ENCODE measurements at places on chromosomes 2 and 18.

DNA sequence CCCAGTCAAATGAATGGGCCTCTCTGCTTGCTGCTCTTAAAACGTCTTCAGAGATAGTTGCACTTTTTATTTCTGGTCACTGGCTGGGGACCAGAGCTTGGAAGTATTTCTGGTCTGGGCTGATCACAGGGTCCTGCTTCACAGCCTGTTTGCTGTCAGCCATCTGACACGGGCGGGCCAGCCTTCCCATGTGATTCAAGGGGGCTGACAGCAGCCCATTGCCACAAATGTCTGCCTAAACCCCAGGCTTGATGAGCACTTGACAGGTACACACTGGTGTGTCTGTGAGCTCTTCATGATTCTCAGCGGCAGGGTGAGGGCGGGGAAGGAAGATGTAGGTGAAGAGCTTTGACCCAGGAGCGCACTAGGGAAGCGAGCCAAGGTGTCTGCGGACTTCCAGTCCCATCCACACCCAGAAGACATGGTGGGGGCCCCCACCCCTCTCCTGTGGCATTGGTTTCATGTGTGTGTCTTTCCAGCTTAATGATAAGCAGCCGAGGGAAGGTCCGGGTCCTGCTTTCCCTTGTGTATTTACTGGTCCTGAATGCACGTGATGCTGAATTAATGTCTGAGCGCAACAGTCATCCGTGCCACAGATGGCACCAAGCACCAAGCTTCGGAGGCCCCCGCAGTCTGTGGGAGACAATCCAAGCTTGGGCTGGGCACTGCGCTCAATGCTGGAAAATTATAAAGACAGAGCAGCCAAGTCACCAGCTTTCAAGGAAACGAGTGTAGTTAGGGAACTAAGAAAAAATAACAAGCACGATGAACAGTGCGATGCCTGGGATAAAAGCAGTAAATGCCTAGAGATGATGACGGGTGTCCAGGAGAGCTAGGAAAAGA is 73.3 kb downstream of the SH3BP4 start:
- peak; percentile 55 for DNase-seq

DNA sequence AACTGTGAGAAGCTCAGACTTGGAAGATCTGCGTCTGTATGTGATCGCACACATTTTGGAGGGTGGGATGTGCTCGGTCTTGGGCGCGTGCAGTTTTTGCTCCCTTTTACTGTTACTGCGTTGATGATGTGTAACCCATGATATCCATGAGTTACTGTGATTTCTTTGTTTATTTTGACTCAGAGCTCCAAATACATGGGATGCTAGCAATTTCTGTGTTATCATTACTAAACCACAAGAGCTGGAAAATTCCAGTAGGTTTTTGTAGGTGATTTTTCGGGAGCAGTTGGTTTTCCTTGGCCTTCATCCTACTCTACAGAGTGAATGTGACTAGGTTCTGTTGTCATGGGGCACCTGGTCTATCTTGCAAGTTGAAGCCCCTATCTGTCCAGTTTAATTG is 124.2 kb downstream of the AGAP1 start:
- DNase-seq: no peak

DNA sequence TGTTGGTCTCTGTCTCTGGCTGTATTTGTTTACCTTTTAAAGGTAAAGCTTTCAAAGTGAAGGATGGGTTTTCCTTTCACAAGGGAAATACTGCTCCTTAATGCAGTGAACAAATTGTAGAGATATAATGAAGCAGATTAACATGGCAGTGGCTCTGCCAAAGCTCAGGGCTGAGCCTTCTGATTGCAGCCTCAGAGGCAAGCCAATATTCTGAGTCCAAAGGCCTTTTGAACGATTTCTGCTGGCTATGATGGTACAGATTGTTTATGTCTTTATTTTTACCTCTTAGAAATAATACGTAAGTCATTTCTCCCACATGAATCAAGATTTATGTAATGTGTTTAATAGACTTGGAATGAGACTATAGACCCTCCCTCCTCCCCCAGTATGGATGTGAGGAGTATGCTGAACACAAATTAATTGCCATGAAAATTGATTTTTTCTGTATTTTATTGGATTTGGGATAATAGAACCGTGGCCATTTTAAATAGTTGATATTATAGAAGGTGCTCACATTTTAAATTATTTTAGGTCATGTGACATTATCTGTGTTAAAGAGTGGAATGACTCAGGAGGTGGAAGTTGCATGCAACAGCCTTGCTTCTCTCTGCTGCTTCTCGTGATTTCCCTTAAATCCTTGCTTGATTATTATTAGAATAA is 772 bp downstream of the SCN2A start:
- no peak for DNase-seq

DNA sequence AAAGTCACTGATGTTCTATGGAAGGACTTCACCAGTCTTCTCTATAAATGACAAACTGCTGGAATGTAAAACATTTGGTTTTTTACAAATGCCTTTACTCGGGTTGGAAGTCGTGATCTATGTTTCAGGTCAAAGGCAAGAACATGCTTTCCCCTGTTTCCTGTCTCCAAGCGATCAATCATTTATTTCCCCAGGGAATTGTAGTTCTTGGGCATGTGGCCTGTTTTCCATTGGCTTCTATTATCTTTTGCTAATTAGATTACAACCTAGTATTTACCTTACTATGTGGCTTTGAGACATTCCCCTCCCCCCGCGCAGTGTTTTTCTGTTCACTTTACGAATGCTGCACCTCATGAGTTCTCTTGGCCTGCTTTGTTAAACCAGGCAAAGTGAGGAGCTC is 684.2 kb downstream of the EPHA4 start:
- DNase-seq: no peak

- DNase-seq: peak; percentile 79
Measured at GRCh38 chr2:240960309-240960970, 38.0 kb upstream of the SNED1 start.

GRCh38 chr2:235566415-235566814 is 72.6 kb downstream of the AGAP1 start:
- no peak for DNase-seq

DNA sequence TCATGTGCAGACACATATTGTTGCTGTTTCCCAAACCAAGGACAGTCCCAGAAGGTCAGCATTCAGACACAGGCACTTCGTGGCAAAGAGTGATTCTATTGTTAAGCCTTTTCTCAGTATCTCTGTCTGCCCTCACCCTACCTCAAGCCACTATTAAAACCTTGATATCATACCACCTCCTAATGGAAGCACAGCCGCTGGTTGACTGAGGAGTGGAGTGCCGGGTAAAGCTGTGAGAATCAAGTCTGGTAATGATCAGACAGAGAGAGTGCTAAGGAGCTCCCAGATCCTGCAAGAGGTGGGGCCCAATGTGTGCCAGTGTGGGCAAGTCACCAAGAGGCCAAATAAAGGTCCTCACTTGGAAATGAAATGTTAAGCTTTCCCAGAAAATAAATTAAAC is 819.5 kb downstream of the BCL11A start:
- DNase-seq: no peak

DNA sequence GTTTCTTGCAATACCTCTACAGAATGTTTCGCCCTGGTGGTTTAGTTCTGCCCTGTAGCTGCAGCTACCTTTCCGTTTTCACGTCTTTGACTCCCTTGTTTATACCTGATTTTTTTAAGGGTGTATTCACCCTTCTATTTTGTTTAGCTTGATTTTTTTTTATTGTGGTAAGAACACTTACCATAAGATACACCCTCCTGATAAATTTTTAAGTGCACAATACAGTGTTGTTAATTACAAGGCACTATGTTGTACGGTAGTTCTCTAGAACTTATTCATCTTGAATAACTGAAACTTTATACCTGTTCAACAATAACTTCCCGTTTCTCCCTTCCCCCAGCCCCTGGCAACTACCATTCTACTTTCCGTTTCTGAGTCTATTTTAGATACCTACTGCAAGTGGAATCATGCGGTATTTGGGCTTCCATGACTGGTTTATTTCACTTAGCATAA is 48.9 kb upstream of the NABP1 start:
- no peak for DNase-seq

DNA sequence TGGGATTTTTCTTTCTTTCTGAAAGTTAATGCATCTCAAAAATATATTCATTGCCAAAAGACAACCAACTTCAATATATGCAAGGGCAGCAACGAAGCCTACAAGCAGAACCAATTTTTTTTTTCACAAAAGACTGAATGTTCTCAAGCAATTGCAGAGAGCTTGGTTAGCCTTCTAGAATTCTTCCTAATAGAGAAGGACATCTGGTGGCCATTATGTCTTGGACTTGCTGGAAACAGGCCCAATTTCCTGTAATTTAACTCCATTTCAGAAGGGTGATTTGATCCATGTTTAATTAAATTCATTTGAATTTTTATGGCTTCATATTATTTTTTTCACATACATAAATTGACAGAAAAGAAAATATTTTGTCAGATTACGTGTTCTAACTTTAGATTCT is 208.0 kb downstream of the TPGS2 start:
- no peak for DNase-seq

- DNase-seq: no peak
Measured at GRCh38 chr2:172489681-172490080, 62.3 kb downstream of the ITGA6 start.

- no peak for DNase-seq
Measured at GRCh38 chr2:215556979-215557378, 121.1 kb upstream of the FN1 start.

DNA sequence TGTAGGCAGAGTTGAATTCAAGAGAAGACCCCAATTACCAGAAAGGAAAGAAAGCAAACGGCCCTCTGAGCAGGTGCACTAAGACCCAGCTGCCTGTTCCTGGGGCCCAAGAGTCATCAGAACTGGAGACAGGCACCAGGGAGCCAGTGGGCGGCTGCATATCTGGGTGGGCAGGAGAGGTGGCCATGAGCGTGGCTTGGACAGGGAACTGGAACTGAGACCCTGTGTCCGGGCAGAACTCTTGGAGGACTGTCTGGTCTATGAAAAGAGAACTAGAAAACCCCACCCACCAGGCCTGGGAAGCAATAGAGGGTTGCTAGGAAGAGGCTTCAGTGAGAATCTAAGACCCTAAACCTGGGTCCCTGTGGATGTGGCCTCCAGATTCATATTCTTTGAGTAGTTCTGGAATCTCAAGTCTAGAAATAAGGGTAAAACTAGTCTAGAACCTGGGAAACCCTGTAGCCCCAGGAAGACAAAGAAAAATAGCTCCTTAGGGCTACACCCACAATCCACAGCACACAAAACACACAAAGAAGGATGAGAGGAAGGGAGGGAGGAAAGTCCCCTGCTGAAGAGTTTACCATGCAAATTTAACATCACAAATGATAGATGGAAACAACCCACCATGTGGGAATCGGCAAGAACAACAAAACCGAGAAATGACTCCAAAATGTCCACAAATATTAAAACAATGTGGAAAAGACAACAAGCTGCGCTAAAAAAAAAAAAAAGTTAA is 147.0 kb downstream of the HDAC4 start:
- peak; percentile 76 for DNase-seq

GRCh38 chr18:8912348-8913326 is 189.9 kb upstream of the NDUFV2 start:
- DNase-seq: no peak

DNA sequence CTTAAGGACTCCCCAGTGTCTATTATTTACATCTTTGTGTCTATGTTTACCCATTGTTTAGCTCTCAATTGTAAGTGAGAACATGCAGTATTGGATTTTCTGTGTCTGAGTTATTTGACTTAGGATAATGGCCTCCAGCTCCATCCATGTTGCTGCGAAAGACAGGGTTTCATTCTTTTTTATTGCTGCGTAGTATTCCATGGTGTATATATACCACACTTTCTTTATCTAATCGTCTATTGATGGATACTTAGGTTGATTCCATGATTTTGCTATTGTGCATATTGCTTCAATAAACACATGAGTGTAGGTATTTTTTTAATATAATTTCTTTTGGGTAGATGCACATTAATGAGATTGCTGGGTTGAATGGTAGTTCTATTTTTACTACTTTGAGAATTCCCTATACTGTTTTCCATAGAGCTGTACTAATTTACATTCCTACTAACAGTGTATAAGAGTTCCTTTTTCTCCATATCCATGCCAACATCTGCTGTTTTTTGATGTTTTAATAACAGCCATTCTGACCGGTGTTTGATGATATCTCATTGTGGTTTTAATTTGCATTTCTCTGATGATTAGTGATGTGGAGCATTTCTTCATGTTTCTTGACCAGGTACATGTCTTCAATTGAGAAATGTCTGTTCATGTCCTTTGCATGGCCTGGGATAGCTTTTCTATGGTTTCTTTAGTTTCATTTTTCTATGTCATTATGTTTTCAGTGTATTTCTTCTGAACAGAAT is 21.8 kb downstream of the MTCL1 start:
- no peak for DNase-seq

DNA sequence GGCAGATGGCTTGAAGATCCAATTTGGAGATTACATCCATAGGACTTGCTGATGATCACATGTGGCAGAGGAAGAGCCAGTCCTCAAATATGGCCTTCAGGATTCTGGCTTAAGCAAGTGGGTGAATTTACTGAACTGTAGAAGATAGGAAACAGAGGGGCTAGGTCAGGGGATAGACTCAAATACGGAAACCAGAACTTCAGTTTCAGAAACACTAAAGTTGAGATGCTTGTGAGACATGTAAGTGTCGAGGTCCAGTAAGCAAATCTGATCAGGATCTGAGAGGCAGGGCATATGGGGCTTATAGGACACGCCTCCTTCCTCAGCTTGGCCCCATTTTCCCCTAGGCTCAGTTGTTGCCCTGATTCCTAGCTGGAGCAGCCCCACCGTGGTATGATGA is 107.7 kb downstream of the LBH start:
- no peak for DNase-seq

DNA sequence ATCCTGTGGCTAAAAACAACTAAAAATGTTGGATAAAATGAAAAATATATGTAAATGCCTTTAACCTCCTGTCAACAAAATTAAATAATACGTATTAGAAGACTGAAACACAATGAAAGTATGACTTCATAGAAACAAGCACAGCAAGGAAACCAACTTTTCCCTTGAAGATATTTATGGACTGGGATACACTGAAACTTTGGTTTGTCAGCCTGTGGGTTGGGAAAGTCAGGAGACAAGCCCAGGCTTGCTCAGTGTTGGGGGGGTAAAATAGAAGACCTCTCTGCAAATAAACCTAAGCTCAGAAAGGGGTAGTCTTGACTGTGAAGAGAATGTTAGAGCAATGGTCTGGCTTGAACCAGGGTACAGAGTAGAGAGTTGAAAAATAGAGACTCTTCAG is 454.5 kb downstream of the FBXO15 start:
- no peak for DNase-seq

- no peak for DNase-seq
Measured at GRCh38 chr2:8822218-8822617, 15.2 kb downstream of the KIDINS220 start.

GRCh38 chr18:6837904-6838303 is 108.4 kb downstream of the ARHGAP28 start:
- no peak for DNase-seq

DNA sequence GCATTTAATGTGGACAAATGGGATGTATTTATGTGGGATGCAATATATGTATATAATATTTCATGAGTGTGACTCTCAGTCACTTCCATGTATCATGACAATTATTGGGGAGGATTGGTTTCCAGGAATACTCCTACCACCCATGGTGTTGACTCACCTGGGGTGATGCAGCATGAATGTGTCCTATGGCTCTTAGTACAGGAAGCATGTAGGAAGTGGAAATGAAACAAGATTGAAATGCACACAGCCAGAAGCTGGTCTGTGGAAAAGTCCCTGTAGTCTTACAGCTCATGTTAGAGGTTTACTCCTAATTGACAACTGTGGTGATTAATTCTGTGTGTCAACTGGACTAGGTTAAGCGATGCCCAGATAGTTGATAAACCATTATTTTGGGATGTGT is 89.3 kb upstream of the HAAO start:
- DNase-seq: no peak

GRCh38 chr2:120204022-120204405 is 19.2 kb downstream of the TMEM185B start:
- DNase-seq: peak; percentile 66
